ENCODE measurements at places on chromosomes 2 and 18.

DNA sequence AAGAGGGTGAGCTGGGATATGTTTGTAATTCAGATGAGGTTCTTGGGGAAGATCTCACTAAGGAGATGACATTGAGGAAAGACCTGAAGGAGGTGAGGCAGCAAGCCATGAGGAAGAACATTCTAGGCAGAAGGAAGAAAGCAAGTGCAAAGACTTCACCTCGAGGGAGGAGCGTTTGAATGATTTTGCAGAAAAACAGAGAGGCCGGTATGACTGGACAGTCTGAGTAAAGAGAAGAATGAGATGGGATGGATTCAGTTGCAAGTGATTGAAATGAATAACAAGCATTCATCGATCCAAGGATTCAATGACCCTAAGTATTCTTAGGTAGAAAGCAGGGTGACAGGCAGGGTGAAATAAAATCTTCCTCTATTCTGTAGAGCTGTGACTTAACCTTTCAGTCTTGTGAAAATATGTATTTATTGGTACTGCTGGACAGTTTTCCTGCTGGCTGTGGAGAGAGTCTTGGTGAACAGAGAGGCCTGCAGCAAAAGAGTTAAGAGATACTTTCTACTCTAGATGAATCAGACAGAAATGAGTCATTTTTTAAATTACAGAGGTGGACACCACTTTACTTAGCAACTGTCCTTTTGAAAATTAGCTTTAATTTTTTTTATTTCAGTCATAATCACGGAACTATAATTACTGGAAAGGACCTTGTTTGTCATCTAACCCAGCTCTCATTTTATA is 278.4 kb downstream of the LRRTM1 start:
- DNase-seq = no peak

GRCh38 chr18:55779691-55780585 is 191.9 kb upstream of the TCF4 start:
- DNase-seq = peak; percentile 54

DNA sequence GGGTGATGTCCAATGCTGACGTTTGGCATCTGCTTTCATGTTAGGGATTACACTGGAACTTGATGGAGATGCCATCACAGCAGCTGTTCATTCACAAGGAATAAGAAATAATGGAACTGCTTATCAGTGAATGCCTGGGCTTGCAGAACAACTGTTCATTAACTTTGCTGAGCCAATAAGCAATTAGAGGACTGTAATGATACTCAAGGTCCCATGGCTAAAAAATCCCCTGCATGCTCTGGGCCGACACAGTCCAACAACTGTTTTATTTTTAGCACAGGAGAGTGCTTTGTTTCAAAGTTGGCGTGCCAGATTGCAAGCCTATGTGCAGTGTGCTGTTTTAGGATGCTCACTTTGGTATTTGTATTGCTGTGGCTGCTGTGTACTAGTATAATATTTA is 408.0 kb upstream of the RGPD4 start:
- DNase-seq = no peak

DNA sequence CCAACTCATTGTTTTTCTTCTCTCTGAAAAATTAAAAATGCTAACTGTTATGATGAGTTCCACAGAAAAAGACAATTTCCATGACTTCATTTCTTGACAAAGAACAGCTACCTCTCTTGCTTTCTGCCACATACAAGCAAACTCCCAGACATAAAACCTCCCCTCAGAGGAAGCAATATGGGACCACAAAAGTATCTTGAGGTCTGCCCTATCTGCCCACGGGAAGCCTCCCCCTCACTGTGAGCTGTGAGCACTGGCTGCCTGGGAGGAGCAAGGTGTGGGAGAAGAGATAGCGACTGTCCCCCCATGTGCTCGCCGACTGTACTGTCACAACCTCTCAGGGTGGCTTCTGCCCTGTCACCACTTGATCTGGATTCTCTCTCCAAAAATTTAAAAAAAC is 69.7 kb upstream of the NRP2 start:
- no peak for DNase-seq

DNA sequence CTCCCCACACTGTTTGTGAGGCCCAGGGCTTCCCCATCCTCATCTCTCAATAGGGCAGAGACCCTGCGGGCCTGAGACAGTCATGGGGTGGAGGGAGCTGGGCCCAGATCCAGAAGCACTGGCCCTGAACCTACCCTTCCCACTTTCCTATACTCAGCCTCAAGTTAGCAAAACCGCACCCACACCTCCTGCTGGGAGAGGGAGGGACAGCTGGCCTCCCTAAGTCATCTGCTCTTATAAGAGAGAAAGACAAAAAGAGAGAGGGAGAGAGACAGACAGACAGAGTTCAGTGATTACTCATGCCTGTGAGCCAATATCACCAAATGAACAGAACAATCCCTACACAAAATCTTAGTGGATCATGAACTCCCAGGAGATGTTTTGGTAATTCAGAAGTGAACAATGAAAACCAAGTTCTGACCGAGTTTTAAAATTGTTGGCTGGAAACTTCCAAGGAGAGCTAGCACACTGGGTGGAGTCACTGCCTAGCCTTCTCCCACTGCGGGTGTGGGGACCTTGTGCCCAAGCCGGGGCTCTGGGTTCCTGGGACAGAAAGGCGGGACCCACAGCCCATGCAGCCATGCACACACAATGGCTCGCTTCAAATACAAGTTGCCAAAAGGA is 130.5 kb downstream of the PXDN start:
- no peak for DNase-seq

GRCh38 chr2:235005603-235006259 is 53.9 kb downstream of the SH3BP4 start:
- DNase-seq = peak; percentile 75
